ENCODE measurements at places on chromosomes 4 and X.

GRCh38 chr4:38669208-38669607 is 5.2 kb downstream of the KLF3 start:
- DNase-seq = no peak

DNA sequence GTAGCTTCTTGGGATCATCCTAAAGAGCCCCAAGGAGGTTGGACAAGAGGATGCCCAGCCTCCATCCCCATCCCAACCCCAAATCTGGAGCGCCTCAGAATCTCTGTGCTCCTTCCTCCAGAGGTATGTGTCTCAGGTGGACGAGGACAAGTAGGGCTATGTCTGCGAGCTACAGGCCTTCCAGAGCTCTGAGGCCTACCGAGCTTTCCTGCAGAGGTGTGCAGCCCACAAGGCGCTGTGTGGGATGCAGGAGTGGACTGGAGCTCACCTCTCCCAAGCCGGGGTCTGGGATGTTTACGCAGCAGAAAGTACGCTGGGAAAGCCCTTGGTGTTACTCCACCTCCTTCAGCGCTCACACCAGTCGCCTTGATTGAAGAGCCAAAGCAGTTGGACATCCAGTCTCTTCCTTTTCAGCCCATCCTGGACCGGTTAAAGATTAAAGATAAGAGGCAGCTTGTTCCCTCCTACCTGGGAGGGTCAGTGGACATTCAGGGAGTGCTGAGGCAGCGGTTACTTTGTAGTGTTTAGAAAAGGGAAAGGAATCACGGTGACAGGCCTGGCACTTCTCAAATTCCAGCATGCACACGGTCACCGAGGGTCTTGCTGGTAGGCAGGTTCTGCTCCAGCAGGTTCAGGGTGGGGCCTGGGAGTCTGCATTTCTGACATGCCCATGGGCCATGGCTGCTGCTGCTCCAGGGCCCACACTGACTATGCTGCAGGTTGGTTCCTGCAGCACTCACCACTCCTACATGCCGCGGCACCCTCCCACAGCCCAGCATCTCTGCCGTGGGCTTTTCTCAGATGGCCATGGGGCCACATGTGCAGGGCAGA is 29.5 kb upstream of the JAKMIP1 start:
- no peak for DNase-seq

GRCh38 chrX:120677004-120677652 is 47.3 kb upstream of the C1GALT1C1 start:
- no peak for DNase-seq

- DNase-seq = no peak
These were observed 320.1 kb upstream of the NDST4 start for GRCh38 chr4:115433491-115433890.

DNA sequence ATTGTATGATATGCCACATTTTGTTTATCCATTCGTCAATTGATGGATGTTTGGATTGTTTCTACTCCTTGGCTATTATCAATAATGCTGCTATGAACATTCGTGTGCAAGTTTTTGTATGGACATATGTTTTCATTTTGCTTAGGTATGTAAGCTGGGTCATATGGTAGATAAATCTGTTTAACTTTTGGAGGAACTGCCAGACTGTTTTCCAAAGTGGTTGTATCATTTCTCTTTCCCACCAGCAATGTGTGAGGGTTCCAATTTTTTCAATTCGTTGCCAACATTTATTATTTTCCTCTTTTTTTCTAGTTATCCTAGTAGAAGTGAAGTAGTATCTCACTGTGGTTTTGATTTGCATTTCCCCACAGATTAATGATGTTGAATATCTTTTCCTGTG is 71.8 kb downstream of the DIAPH2 start:
- no peak for DNase-seq

GRCh38 chr4:101331017-101331416 is 16.3 kb downstream of the PPP3CA start:
- no peak for DNase-seq

GRCh38 chrX:152647978-152648377 is 10.3 kb downstream of the GABRQ start:
- no peak for DNase-seq

GRCh38 chr4:37138789-37139188 is 105.8 kb upstream of the NWD2 start:
- DNase-seq = no peak

DNA sequence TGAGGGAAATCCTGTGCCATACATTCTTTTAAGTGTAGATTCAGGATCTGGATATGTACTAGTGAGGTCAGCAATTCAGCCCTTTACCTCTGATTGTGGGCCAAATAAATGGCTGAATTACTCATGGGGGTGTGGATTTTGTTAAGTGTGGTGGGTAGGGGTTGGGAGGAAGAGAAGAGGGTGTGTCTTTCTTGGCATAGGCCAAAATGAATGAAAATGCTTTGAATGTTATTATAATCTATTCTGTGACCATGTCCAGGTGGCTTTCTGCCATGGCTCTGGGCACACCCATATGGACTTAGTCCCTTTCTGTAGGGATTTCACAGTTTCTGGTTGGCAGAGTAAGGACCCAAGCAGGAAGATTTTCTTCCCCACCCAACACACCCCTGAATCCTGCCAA is 244.3 kb downstream of the CBR4 start:
- DNase-seq = no peak

GRCh38 chrX:47168495-47169073 is 23.6 kb downstream of the RBM10 start:
- DNase-seq = no peak

GRCh38 chr4:34893382-34893781 is 1350.9 kb downstream of the ARAP2 start:
- DNase-seq = no peak

- DNase-seq = no peak
These were observed 268.8 kb upstream of the GATB start for GRCh38 chr4:152029631-152030030.

DNA sequence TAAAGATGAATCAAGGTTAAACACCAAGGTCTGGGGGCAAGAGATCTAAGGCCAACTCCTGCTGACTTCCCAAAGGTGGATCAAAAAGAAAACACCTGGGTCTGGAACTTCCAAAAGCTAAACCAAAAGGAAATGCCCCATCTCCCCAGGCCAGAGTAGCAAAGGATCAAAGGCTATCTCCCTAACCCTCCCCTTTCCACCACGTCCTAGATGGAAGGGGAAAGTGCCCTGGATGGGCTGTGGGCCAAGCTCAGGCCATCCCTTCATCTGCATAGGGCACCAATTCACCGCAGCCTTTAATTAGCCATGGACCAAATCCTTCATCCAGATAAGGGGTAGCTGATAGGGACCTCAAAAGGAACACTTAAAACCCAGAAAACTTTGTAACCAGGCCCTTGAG is 100.2 kb downstream of the WDFY3 start:
- DNase-seq = no peak

GRCh38 chrX:117628381-117628780 is 488.2 kb downstream of the KLHL13 start:
- no peak for DNase-seq

- no peak for DNase-seq
These were observed 176.9 kb upstream of the PRPS2 start for GRCh38 chrX:12614266-12614665.

DNA sequence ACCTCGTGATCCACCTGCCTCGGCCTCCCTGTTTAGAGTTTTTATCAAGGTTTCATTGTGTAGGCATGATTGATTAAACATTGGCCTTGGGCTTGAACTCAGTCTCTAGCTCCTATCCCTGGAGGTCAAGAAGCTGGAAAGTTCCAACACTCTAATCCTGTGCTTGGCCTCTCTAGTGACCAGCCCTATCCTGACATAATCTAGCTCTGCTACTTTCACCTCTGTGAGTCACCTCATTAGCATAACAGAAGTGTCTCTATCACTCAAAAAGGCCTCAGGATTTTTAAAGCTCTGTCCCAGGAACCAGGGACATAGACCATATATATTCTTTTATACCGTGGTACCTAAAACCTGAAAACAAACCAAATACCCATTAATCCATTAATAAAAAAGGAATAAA is 377.5 kb downstream of the CENPC start:
- DNase-seq = no peak

GRCh38 chr4:11720292-11720691 is 291.6 kb upstream of the HS3ST1 start:
- DNase-seq = no peak

- DNase-seq = no peak
These were observed 307.0 kb downstream of the ADGRL3 start for GRCh38 chr4:61507091-61507490.

DNA sequence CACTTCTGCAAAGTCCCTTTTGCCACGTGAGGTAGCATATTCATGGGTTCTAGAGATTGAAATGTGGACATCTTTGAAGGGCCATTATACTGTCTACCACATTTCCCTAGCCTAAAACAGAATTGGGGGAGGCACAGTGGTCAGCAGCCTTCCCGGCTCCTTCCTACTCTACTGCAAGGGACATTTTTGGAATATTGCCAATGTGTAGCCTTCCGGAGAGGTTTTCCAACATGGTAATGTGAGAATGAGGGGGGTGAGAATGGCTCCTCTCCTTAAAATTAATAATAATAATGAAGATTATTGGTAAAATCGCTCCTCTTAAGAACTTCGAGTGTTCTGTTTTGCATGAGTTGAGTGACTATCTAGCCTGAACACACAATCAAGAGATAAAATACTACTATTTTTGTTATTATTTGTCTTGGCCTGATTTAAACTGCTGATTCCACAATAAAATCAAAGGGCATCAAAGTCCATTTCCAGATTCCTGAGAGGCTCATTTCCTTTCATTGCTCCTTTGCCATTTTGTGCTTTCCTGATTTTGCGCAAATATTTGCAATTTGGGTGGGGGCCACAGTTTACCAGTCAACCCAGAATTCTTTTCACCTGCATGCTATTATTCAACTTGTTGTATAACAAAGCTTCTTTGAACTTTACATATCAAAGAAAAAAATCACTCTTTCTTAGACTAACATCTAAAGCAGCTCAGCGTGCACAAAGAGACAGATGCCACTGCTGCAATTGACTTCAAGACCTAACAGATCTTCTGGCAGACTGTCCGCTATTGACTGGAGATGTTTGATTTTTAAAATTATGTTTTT is 27.0 kb upstream of the TSPAN5 start:
- DNase-seq = no peak

DNA sequence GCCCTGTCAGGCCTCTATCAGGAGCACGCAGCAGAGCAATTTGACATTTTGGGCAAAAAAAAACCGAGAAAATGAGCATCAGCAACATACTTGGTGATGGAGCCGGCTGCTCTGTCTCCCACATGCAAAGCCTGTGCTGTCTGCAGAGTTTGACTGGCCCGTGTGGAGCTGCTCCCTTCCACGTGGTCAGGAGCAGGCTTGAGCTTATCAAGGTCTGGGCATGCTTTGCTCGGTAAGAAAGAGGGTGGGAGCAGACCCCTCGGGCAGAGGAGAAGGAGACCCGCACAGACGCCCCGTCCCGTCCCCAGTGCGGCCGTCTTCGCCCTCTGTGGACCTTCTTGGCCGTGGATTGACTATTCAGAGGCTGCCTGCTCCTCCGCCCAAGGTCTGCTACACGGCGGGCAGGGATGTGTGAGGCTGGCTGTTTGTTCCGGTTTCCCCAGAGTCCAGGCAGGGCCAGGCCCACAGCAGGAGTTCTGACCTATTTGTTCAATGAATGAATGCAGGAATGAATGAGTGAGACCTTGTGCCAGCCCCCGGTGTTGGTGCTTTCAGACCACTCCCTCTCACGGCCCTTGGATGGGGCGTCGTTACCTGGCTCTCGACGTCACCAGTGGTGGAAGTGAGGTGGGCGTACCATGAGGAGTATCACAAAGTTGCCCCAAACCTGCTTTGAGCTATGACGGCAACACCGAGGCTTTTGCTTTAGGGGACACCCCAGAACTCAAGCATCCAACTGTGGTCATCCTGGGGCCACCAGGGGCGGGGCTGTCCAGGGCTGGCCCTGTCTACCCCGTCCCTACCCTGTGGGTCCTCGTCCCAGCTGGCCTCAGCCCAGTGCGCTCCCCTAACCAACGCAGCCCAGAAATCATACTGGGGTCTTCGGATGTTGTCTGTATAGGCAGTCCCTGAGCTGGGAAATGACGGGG is 54.7 kb upstream of the ADRA2C start:
- DNase-seq = no peak

- peak; percentile 70 for DNase-seq
These were observed 69.7 kb downstream of the KLHL8 start for GRCh38 chr4:87150498-87151261.

- no peak for DNase-seq
These were observed 432.5 kb upstream of the FGF16 start for GRCh38 chrX:77014377-77015372.

DNA sequence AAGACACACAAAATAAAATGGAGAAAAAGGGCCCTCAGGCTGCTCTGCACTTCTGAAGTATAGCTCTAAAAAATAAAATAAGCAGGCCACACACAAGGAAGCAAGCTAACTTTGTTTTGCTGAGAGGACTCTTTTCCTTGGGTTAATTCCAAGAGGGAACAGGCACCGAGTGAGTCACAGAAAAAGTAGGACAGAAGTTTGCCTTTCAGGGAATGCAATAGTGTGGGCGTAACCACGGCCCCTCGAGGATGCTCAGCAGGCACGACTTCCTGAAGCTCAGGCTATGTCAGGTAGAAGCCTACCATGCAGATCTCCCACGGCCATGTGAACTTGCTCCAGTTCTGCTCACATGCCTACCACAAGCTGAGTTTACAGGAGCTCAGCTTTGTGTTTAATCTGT is 22.1 kb downstream of the PPP1R2C start:
- no peak for DNase-seq

GRCh38 chr4:141339966-141340365 is 119.3 kb downstream of the ZNF330 start:
- no peak for DNase-seq

DNA sequence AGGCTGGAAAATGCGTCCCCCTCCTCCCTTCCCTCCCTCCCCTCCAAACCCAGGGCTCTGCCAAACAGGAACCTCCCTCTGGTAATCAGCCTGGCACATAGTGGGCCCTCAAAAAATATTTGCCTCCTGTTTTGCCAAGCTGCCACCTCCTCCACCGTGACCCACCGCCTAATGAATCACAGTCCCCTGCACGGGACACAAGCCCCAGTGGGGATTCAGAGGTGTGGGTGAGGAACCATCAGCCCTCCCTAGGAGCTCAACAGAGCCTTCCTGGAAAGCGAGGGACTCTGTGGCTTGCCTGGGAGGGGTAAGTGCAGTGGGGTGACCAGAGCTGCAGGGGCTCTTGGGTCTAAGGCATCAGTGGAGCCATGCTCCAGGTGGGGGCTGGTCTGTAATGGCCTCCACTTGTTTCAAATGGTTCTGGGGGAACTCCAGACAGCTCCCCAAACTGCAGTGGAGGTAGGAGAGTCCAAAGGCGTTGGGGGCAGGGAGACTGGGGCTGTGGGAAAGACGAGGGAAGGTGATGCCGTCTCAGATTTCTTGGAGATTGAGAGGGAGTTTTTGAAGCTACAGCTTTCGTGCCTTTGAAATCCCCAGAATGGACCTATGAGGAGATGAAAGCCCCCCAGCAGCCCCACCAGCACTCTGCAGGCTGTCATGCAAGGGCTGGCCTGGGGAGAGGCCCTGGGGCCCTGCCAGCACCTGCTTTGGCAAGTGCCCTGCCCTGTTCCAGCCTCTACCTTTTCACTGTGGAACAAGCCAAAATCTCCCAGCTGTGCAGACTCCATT is 1.0 kb upstream of the PPP2R2C start:
- DNase-seq = no peak

DNA sequence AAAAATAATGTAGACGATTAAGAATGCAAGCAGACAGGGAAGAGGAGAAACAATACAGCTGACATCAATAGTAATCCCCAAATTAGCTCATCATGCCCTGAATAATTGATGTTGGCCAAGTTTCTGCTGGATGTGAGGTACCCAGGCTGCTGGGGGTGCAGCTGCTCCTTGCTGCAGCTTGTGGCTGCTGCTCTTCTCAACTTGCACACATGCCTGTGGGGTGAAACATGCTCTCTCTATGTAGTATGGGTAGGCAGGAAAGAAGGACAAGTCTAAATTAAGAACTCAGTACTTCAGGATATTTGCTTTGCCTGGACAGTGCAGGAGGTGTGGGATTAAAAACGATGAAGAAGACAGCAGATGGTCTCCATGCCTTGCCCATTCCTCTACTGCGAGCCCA is 16.7 kb downstream of the EDA2R start:
- DNase-seq = no peak
